ENCODE measurements at places on chromosomes 2 and 18. TPM values are rescaled to one million over a fixed set of nuclear protein-coding genes. Genes with fewer than 3 reads are reported as not detected.

The UGT1A10 gene
- total RNA-seq, result not detected

The CDH2 gene
- total RNA-seq, result 59.5 TPM

The HMSD gene
- not detected for total RNA-seq

The IL36G gene
- total RNA-seq, result not detected

The MC4R gene
- not detected for total RNA-seq

The RGPD3 gene
- not detected for total RNA-seq

The TMEM163 gene
- 1.3 TPM for total RNA-seq

The AGXT gene
- total RNA-seq, result not detected

The MOGAT1 gene
- total RNA-seq, result not detected

The CABYR gene
- total RNA-seq, result 11.4 TPM

The CFAP210 gene
- not detected for total RNA-seq

The CFC1 gene
- total RNA-seq, result not detected

The PER2 gene
- total RNA-seq, result 3.8 TPM

The AGFG1 gene
- total RNA-seq, result 87.9 TPM

- DNase-seq, result peak; percentile 4
Measured at GRCh38 chr18:76354348-76354747, 140.7 kb downstream of the ZNF516 start.

GRCh38 chr2:229869226-229869625, 52.6 kb downstream of the TRIP12 start:
- DNase-seq, result no peak

DNA sequence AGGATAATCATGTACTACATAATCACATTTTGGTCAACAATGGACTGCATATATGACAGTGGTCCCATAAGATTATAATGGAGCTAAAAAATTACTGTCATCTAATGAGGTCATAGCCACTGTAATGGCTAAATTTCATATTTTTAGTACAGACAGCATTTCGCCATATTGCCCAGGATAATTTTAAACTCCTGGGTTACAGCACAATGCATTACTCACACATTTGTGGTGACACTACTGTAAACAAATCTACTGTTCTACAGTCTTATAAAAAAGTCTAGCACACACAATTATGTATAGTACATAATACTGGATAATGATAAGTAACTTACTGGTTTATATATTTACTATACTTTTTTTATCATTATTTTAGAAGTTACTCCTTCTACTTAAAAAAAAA, 12.8 kb downstream of the EIF2AK2 start:
- no peak for DNase-seq

DNA sequence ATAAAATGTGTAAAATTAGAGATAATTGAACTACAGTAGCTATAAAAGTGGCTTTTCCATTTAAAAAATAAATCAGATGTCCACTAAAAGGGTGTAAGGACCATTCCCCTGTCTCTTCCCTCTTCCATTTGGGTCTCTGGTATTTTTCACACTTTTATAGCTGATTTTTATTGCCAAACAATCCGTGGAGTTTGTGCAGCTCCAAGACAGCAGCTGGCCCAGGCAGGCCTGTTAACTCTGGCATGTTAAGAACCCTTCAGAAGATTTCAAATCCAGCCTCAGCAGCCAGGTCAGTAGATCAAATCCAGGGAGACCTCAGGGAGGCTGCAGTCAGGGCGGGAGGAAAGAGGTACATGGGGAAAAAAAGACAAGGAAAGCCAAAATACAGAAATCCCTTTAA, 827.1 kb upstream of the FANCL start:
- DNase-seq, result no peak

DNA sequence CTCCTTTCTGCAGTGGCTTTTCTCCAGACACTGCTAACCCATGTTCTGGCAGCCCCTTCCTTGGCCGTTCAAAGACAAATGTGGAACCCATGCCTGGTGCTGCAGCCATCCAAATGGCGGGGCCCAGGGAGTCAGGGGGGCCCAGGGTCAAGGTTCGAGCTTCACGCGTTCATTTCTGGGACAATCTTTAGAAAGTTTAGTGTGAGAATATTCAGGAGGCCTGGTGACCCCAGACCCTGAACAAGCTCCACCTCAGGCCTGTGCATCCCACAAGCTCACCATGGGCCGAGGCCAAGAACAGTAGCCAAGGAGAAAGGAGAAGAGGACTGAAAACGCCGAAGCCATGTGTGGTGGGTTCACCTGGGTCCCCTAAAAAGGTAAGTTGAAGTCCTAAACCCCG, 54.4 kb downstream of the ANKMY1 start:
- no peak for DNase-seq

GRCh38 chr18:45817543-45817942, 7.9 kb upstream of the SIGLEC15 start:
- DNase-seq, result no peak

DNA sequence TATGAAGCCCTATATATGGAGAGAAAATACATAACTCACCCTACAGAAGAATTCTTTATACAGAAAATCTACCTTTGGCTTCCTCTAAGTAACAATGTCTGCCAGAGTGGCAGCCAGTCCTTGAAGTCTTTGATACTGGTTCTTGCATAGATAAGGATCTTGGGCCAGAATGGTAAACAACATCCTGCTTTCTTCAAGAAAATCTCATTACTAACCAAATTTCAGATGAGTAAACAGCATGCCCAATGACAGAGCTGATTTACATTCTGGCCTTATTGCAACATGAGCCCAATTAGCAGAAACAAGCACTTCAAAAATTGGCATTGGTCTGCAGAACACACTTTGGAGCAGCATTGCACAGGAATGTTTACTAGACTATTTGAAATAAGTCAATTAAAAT, 336.5 kb upstream of the ST6GAL2 start:
- DNase-seq, result no peak

GRCh38 chr2:118850168-118850900, 2.9 kb upstream of the EN1 start:
- DNase-seq, result no peak

DNA sequence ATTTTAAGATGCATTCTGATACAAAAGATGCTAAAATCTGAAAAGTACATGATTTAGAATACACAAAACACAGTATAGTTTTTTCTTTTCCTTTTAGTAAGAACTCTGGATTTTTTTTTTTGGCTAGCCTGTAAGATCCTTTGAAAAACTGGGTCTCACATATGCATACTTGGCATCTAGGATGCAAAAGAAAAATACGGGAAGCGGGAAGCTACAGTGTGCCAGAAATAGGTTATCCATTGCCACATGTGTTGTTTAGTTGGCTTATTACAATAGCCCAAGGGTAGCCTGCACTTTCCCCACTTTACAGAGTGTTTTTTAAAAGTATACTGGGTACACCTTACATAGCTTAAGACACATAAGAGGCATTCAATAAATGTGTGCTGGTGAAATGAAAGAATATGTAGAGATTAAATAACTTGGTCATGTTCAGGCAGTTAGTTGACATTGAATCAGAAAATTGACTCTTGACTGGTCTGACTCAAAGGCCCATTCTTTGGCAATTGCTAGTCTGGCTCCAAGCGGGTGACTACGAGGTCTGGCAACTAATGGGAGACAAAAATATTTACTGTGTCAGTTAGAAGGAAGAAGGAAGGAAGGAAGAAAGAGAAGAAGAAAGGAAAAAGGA, 286.8 kb upstream of the TRIB2 start:
- DNase-seq, result no peak

DNA sequence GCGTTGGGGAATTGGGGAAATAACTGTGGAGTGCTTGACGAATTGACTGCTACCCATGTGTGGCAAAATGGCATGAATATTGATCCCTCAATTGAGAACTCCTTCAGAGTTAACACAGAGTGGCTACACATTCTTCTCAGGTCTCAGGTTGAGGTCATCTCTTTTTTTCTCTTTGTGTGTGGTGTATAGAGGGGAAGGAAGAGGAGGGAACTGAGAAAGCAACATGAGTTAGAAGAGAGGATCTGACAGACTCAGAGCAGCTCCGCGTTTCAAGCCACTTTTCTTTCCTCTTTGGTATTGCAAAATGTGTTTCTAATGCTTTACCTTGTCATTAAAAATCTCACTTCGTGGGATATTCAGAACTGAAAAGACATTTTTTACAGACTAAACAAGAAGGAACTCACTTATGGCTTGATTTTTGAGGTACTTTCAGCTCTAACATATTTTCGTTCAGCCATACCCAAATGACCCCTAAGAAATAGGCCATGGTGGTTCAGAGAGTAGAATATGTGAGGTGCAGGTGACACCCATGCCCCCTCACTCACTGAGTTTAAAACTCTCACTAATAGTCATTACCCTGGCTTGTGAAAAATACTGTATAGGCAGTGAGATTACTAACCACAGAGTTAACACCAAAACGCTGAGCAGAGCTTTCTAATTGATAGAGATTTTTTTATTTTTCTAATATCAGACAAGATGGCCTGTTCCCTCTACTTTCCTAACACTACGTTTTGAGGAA, 22.5 kb downstream of the STAT4 start:
- DNase-seq, result no peak

DNA sequence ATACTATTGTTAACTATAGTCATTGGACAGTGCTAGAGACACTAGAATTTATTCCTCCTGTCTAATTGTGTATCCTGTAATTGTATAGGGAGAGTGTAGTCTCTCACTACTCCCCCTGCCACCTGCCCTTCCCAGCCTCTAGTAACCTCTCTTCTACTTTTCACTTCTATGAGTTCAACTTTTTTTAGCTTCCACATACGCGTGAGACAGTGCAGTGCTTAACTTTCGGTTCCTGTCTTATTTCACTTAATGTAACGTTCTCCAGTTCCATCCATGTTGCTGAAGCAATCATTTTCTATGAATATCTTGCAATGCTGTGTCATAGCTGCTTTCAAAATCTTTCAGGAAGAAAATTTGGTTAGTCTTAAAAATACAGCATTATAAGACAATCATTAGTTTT, 22.8 kb upstream of the RUFY4 start:
- no peak for DNase-seq

DNA sequence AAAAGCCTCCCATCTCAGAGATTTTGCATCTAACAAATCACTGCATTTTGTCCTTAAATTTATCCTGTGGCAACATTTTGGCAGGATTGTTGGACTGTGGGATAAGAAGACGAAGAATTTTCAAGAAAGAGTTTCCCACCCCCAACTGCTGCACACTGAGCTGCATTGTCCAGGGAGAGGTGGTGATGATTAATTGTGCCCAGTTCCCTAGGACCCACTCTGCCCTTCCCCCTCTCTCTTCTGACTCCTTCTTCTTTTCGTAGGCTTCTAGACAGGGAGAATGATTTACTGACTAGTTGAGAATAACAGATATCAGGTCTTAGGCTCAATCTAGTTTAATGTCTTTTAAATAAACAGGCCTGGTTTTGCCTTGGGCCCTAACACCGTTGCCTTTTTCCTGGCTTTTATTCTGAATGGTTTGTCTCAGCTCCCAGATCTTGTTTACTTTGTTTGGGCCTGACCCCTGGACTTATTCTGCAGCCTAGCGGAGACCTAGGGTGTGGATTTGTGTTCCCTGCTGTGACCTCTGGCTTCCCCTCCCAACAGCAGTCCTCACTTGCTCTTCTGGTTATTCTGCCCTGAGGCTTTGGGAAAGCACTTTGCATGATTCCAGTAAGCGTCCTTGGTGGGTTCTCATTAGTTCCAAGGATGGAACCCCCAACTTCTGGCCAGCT, 233.3 kb downstream of the INSIG2 start:
- no peak for DNase-seq

DNA sequence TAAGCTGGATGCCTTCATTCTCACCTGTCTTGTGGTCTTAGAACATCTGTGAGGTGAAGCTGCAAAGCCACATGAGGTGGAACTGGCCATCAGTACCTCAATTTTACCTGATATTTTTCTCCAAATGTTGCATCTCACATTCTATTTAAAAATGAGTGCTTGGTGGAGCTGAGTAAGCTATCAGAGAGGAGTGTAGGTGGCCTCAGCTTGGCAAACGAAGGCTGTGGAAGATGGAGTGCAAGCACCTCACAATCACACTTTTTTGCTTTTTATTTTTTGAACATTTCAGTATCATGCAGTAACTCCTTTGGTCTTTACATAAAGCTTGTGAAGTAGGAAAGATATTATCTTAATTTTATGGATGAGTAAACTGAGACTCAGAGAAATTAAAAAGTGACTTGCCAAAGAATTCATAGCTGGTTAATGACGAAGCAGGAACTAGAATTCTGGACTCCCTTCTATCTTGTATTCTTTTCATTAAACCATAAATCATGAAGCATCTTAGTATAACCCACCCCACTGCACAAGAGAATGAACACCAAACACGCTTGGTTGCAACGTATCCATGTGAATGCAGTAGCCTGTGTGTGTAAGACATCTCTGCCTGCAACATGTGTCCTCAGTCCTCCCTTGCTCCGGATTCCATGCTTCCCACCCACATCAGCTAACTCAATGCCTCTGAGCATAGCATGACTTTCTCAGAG, 27.2 kb downstream of the C2orf49 start:
- no peak for DNase-seq

DNA sequence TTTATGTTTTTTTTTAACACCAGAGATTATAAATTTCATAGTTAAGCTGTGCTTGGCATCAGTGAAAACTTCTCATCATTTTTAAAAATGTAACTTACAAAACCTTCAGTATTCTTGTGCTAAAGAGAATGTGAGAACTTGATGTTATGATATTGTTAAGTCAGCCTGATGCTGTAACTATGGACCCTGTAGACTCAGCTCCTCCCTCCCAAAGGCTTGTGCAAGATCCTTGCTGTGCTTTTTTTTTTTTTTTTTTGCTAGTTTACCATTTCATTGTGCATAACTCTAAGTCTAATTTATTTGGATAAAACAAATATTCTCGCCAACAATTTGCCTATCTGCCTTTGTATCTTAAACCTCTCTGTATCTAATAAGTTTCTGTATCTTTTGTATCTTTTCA, 12.9 kb upstream of the TFPI start:
- peak; percentile 40 for DNase-seq

DNA sequence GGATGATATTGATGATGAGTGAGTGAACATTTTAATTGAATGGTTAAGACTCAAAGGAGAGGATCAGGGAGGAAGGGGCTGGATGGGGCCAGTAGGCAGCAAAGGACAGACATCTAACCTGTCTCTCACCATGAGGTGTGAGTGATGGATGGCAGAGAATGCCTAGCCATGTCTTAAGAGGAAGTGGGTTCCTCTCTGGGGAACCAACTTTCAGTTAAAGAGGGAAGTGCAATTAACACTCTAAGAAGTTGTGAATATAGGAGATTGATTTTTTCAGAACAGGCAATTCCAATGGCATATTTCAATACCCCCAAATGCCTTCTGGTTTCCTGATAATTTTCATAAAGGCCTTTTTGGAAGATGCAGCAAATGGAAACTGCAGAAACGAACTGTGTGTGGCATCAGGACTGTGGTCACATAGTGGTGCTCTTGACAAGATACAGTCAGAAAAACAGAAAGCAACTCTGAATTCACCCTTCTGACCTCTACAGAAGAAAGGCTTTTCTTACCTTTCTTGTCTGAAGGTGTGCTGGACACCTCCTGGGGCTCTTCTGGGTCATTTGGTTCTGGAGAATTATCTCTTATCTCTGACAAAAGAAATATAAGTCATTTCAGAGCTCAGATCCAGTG, 10.2 kb downstream of the SP110 start:
- DNase-seq, result no peak

- no peak for DNase-seq
Measured at GRCh38 chr2:216792222-216793021, 67.4 kb downstream of the TNP1 start.

GRCh38 chr2:138504546-138505235, 3.1 kb downstream of the SPOPL start:
- DNase-seq, result no peak

- DNase-seq, result no peak
Measured at GRCh38 chr2:160076241-160076640, 13.8 kb upstream of the PLA2R1 start.

GRCh38 chr2:146323564-146323963, 1521.3 kb upstream of the ACVR2A start:
- DNase-seq, result no peak
